NCI-H1417 treated with DMSO at 0.1 percent for 48 hours (cell line): ENCODE measurements at places on chromosomes 4 and X.

- DNase-seq, result no peak
Observed at GRCh38 chrX:110915111-110915510, 119.5 kb upstream of the CHRDL1 start.

DNA sequence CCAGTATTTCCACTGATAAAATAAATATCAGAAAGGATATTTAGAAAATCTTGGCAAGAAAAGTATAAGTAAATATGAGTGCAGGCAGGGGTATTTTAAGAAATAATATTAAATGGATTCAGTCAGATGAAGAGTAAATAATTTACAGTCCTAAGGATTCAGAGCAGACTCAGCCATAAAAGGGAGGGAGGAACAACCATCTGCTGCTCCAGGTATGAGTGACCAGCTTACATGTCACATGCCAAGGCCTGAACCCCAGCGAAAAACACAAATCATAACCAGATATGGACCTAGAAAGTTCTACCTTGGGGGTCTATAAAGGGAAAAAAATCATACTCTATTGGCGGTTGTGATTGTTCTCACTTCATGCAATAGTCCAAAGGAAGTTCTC lies 166.8 kb downstream of the COL4A6 start:
- no peak for DNase-seq

GRCh38 chr4:101774807-101775206 lies 15.7 kb upstream of the BANK1 start:
- no peak for DNase-seq

DNA sequence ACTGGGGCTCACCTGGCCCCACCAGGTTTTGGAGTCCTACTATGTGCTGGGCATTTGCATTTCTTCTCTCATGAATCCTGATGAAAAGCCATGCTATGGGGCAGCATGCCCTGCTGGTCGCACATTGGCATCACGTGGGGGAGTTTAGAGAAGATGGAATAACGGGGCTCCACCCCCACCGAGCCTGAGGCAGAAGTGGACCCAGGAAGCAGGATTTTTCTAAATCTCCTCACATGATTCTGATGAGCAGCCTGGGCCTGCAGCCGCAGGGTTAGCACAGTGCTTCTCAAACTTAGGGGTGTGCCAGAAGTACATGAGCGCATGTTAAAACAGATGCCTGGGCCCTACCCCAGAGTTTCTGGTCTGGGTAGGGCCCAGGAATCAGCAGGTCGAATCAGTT lies 4.6 kb upstream of the SORCS2 start:
- DNase-seq, result no peak

GRCh38 chr4:146243141-146243882 lies 29.0 kb downstream of the REELD1 start:
- DNase-seq, result no peak

- no peak for DNase-seq
Observed at GRCh38 chrX:3268829-3269228, 77.6 kb downstream of the MXRA5 start.

DNA sequence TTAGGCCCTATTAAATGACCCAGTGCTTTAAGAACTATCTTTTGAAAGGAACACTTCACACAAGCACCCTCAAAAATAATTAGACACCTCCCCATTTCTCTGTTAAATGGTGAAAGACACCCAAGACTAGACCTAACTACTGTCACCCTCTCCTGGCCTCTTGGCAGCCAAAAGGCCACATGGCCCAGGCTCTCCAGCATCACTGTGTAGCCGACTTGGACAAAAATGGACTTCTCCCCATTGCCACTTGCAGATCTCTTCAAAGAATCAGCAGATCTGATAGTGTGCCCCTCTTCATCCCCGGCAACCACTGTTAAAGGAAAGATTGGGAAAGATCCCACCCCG lies 2.0 kb downstream of the MID1IP1 start:
- no peak for DNase-seq

- no peak for DNase-seq
Observed at GRCh38 chrX:101290957-101291603, at the start of gene TAF7L. TAF7L (minus strand) TSS chrX:101291334; CDS start chrX:101287543, 3,791 bp downstream.
